ENCODE measurements at places on chromosomes 16 and 17.

DNA sequence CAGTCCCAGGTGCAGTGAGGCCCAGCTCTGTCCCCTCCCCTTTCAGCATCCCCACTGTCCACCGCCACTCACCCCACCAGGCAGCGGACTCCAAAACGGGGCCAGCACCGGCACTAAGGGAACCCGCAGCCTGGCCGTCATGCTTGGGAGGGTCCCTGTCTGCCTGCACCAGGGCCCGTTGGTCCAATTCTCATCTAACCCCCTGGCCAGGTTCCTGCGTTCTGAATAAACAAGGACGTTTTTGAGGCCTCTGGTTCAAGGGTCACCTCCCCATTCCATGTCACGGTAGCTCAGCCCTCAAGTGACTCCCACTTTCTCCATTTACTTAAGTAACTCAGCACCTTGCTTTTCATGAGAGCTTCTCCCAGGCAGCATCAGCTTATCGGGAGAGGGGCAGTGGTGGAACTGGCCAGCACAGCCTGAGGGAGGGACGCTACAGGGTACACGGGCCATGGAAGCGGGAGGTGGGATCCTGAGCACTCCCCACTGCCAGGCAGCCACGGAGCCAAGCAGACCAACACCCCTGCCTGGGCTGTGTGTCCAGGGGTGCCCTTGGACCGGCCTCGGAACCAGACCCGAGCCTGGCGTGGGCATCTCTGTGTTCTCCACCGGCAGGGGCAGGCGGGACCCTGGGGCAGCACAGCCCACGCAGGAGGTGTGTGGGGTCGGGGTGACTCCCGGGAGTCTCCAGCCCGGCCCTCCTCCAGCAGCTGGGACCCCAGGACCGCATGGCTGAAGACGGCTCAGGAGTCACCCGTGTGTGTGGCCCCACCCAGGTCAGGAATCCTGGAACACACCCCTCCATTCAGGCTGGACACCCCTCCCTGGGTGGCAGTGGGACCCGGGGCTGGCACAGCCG is 74.9 kb upstream of the GNG13 start:
- DNase-seq, result no peak

GRCh38 chr16:64225036-64225435 is 896.8 kb downstream of the CDH11 start:
- DNase-seq, result no peak

GRCh38 chr16:26569793-26570192 is 496.9 kb upstream of the C16orf82 start:
- DNase-seq, result no peak

DNA sequence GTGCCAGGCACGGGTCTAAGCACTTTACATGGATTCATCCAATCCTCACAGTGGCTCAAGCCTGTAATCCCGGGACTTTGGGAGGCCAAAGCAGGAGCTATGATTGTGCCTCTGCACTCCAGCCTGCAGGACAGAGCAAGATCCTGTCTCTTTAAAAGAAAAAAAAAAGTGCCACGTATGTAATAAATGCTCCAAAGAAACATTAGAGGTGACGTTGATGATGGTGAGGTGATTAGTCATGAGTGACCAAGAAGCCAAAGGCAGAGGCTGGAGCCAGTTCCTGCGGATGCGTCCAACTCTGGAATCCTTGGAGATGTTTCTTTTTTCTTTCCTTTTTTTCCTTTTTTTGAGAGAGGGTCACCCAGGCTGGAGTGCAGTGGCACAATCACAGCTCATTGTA is 59.4 kb upstream of the SIAH1 start:
- peak; percentile 79 for DNase-seq

DNA sequence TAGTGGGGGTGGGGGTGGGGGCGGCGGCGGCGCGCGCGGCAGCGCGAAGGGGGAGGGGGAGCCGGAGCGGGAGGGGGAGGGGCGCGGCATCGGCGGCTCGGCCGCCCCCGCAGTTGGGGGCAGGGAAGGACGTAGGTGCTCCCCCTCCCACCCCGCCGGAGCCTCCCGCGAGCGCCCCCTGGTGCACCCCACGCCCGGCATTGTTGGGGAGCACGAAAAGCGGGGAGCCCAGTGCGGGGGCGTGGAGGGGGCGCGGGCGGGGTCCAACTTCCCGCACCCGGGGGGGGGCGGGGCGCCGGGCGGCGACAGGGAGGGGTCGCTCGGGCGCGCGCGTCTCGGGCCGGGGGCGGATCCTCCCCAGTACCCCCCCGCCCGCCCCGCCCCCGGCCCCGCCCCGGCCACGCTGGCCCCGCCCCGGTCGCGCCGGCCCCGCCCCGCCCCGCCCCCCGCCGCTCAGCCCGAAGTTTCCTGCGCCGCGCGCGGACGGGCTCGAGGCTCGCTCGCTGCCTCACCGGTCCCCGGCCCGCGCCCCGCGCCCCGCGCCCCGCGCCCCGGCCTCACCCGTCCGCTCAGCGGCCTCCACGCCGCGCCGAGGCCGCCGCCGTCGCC is at the start of gene CACNA1H:
CACNA1H (plus strand) TSS at position 456 of the 609 bp plus-strand sequence. CDS start 632 bp downstream, outside the sequence.
- peak; percentile 71 for DNase-seq

DNA sequence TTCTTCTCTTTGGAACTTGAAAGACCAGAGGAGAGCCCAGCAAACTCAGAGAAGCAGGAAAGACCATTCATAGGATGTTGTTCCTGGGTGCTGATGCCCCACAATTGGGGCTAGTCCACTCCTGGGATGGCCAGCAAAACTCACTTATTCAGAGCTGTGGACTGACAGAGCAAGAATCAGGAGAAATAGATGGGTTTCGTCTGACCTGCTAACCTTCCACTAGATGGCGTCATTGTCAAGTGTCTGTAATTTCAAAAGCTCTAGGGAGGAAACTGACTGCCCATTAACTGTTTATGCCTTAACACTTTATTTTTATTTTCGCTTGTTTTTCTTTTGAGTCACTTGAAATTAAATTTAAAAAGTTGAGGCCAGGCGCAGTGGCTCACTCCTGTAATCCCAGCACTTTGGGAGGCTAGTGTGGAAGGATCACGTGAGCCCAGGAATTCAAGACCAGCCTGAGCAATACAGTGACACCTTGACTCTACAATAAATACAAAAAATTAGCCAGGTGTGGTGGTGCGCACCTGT is 28.7 kb upstream of the MILR1 start:
- DNase-seq, result peak; percentile 66

Measured in RWPE1 (cell line).